ENCODE measurements at places on chromosomes 6 and 20.

GRCh38 chr6:144286503-144287393, 1.6 kb downstream of the UTRN start:
- DNase-seq: peak; percentile 86

- no peak for DNase-seq
Measured at GRCh38 chr6:31113861-31114540, 599 bp upstream of the PSORS1C1 start.

DNA sequence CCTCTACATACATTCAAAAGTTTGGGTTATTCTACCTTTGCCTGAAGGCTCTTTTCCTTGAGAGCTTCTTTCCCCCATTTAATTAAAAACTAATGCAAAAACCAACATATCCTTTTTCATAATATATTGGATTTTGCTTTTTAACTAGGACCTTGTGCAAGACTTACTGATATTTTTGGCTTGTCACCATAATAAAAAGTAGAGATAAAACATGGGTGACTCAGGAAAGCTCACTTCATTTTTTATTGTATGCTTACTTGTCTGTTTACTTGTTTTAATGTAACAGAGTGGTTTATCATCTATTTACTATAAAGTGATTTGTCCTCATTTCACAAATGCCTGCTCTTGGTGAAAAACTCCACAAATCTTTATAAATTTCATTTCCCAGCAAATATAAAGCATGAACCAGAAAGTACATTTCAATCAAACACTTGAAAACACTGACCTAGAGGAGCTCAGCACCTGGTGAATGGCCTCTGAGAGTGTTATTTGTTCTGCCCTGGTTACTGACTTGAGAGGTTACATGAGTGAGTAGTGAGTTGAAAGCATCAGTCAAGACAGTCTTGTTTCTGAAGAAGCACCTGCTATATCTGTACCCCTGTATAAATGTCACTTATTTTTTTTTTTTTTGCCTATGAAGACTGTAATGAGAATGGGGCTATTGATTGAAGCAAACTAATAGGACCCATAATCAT, 20.8 kb downstream of the ADGRG6 start:
- no peak for DNase-seq

DNA sequence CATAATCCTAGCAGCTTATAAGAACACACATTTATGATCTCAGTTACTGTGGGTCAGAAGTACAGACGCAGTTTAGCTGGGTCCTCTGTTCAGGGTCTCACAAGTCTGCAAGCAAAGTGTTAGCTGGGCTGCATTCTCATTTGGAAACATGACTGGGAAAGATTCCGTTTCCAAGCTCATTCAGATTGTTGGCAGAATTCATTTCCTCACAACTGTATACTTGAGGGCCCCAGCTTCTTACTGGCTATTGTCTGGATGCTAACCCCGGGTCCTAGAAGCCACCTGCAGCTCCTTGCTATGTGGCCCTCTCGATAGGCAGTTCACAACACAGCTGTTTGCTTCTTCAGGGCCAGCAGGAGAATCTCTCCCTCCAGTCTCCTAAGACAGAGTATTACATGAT, 13.1 kb downstream of the TCP11 start:
- no peak for DNase-seq

DNA sequence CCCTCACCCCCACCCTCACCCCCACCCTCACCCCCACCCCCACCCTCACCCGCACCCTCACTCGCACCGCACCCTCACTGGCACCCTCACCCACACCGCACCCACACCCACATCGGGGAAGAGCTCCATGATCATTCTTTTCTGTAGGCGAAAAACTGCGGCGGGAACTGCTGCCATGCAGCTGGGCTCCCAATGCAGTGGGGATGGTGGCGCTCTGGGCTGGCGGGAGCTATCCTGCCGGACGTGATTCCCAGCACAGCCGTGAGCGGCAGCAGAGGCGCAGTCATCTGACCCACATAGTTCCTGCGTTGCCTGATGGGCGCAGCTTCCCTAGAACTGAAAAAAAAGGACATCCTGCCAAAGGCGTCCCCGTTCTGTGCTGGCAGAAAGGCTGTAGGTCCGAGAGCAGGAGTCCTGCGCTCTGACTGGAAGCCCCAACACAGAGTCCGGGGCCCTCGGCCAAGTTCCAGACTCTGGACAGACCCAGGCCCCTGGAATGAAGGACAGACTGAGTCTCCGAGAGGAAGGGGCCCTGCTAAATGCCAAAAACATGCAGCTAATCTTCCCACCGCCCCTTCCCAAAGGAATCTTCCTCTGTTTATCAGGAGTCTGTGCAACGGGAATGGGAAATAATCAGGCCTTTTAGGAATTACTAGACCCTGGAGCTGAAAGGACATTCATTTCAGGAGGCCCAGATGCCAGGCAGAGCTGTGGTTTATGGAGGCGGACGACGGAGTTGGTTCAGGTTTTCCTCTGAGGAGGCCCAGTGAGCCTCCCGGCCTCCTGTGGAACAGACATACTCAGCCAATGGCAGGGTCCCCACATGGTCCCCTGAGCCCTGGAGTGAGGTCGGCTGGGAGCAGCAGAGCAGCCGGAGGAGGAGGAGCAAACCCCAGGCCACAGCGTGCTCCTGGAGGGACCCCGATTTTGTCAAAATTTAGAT, 14.1 kb upstream of the TCFL5 start:
- DNase-seq: peak; percentile 61

GRCh38 chr6:107770541-107770940, 53.6 kb downstream of the SCML4 start:
- DNase-seq: no peak

- DNase-seq: no peak
Measured at GRCh38 chr20:32534661-32535240, 50.4 kb downstream of the NOL4L start.

GRCh38 chr20:21344206-21344900, 41.2 kb downstream of the XRN2 start:
- DNase-seq: no peak

DNA sequence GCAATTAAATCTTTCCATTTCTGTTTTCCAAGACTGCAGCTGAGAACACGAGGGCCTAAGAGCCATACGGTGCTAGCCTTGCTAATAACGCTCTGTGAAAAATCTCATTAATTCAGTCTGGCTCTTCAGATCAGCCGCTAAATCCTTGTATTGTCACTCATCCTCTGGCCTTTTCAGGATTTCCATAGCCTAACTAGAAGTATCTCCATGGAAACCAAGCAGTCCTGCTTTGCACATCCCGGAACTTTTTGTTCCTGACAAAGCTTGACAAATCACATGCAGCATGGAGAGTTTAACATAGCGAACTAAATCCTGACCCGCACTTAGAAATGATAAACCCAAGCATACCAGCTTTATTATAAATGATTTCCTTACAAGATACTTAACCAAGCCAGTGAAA, 383.7 kb downstream of the CD83 start:
- DNase-seq: no peak

- DNase-seq: no peak
Measured at GRCh38 chr20:61956396-61957342, 109.0 kb downstream of the TAF4 start.

DNA sequence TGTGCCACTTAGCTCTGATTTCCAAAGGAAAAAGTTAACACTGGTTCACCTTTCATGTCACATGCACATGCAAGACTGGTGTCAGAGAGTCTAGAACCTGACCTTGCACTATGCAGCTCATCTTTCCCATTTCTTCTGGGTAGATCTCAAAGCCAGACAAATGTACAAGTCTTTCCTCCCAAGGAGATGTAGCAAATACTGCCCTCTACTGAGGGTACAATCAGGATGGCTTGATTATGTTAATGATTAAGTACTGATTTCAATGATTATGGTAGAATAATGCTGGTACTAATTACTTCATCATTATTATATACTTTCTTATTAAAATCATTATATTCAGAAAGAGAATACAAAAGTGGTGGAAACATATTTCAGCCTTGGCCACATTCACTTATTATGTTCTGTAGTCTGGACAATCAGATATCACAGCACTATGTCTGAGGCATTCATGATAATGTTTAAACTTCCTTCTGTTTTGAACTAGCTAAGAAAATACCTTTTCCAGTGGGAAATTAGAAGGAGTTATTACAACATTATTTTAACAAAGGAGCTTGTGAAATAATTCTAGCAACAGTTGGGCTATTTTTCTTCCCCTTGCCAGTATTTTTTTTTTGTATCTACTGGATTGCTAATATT, 68.5 kb upstream of the FOXO3 start:
- no peak for DNase-seq

DNA sequence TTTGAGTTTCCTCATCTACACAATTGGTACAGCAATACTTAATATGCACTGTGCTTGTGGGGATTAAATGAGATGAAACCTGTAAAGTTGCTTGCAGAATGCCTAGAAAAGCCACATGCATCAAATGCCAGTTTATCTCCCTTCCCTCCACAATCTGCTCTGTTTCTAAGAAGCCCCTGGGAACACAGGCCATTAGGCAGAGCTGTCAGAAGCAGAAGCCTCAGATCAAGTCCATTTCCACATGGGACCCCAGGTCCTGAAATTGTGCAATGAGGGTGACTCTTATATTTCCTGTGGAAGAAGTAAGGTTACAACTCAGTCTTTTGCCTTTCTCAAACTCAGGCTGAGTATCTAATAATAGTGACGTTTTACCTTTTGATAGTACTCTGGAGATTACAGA, 737.4 kb downstream of the KIF16B start:
- DNase-seq: no peak

DNA sequence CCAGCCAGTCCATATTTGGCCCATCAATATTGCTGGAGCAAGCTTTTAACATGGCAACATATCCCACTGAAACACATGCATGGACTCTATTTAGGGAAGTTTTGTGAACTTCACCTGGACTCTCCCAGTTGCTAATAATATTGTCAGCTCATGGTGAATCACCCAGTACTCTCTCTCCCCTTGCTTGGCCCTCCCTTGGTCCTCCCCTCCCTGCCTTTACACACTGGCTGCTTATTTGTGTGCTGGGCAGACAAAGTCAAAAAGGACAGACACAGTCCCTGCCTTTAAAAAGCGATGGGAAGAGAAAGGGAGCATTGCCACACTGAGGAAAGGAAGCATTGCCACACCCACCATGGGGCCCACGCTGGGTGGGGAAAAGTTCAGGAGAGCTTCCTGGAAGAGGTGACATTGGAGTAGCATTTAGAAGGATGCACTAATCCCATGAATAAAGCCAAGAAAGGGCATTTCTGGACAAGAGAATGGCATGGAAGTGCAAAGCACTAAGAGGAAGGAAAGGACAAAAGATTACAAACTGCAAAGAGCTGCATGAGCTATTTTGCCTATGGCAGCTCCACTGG, 143.4 kb upstream of the EXOC2 start:
- DNase-seq: no peak

- DNase-seq: no peak
Measured at GRCh38 chr6:151299011-151299410, 59.2 kb downstream of the AKAP12 start.

DNA sequence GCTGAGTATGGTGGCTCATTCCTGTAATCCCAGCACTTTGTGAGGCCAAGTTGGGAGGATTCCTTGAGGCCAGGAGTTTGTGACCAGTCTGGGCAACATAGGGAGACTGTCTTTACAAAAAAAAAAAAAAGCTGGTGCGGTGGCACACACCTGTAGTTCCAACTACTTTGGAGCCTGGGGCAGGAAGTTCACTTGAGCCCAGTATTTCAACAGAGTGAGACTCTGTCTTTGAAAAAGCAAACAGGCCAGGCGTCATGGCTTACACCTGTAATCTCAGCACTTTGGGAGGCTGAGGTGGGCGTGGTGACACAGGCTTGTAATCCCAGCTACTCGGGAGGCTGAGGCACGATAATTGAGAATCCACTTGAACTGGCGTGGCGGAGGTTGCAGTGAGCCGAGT, 28.7 kb downstream of the MYBL2 start:
- DNase-seq: no peak
